ENCODE measurements at places on chromosomes 5 and 9.

- no peak for DNase-seq
Observed at GRCh38 chr5:891837-892393, 686 bp downstream of the BRD9 start.

- no peak for DNase-seq
Observed at GRCh38 chr9:77853716-77854115, 177.9 kb downstream of the GNAQ start.

- peak; percentile 41 for DNase-seq
Observed at GRCh38 chr5:170225326-170226128, 7.3 kb upstream of the C5orf58 start.

DNA sequence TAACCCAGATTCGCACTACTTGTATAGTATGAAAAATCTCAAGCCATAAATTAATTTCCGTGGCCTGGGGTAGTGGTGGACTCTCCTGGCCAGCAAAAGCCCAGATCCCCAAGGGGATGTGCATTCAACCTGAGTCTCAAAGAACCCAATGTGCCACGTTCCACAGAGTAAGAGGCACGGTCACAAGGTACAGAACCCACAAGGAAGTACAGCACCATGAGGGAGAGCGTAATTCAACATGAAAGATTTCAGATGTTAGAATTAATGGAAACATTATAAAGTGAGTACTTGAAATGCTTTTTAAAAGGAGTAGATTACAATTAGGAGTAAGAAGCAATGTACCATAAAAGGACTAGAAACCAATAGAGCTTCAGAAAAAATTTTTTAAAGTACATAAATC lies 23.4 kb downstream of the SRD5A1 start:
- DNase-seq, result no peak

DNA sequence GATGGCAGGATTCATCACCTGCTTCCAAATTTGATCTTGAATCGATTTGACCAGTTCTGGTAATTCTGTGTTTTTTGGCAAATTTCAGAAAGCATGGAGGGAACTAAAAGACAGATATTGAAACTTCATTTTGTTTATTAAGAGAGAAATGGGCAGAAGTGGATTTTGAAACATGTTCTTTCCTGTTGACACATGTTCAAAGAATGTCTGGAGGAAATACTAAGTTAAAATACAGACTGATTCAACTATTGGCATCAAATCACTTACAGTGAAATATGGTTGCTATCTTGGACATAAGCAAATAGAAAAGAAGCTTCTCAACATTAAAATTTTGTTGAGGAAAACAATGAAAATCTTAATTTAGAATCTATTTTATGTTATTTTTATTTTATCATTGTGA lies 19.3 kb upstream of the GZMK start:
- DNase-seq, result no peak

DNA sequence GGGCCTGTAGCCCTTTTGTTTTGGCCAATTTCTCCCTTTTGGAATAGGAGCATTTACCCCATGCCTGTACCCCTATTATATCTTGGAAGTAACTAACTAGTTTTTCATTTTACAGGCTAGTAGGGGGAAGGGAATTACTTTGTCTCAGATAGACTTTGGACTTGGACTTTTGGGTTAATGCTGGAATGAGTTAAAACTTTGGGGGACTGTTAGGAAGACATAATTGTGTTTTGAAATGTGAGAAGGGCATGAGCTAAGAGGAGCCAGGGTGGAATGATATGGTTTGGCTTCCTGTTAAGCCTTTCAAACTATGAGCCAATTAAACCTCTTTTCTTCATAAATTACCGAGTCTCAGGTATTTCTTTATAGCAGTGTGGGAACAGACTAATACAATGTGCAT lies 168.1 kb downstream of the FGF1 start:
- no peak for DNase-seq

- no peak for DNase-seq
Observed at GRCh38 chr9:134441227-134442084, 115.2 kb downstream of the RXRA start.

DNA sequence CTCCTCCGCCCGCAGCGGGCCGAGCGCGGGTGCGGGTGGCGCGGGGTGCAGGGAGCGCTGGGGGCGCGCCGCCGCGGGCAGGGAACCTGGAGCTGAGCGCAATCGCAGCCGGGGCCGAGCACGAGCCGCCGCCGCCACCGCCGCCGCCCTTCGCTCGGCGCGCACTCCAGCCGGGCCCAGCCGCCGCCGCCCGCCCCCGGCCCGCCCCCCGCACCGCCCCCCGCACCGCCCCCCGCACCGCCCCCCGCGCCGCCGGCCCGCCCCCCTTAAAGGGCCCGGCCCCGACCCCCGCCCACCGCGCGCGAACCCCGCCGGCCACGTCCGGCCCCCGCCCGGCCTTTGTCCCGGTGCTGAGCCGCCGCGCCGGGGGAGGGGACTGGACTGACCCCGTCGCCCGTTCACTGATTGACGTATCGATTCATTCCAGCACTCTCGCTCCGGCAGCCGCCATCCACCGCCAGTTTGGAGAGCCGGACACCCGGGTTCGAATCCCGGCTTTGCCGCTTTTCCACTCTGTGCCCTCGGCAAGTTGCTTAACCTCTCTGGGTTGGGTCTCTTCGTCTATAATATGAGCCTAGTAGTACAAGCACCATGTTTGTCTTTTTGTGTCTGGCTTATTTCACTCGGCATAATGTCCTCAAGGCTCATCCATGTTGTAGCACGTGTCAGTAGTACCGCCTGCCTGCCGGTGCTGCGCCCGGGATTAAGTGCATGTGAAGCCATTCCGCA lies at the start of gene SH3PXD2B:
TSS of gene SH3PXD2B (minus strand) at position 168 of the 729 bp plus-strand sequence. CDS start 173 bp downstream, outside the sequence.
- DNase-seq, result peak; percentile 15

DNA sequence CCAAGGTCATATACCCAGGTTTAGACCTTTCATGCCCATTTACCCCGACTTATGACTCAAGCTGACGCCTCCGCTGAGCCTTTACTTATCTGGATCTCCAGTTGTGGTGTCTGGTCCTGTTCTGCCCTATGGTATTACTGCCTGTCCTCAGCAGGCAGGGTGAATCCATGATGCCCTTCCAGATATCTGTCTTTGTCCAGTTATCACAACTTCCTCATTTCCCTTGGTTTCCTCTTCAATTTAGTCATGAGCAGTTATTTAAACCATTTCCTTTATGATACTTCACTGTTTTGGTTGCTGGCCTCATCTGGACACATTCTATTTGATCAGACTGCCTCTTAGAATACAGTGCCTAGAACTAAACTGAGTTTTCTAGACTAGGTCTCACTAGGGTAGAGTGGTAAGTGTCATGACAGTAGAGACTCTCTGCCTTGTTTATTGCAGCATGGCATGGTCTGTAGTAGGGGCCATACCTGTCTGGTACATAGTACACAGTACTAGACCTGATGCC lies 93.3 kb downstream of the MELK start:
- DNase-seq, result no peak

DNA sequence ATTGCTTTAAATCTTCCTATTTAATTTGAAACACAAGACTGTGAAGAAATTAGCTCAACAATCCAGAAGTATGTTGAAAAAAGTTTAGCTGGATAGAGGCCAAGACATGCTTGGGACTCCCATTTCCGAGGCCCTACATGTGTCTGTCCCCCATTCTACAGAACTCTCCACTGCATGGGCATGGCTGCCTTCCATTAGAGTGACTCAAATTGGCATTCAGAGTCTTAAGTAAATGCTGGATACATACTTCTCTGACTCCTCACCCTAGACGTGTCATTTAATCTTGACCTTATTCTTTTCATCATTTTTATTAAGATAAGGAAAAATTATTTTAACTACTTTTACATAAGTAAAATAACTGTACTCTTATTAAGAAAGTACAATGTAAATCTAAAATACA lies 530.4 kb upstream of the CDH9 start:
- DNase-seq, result no peak

DNA sequence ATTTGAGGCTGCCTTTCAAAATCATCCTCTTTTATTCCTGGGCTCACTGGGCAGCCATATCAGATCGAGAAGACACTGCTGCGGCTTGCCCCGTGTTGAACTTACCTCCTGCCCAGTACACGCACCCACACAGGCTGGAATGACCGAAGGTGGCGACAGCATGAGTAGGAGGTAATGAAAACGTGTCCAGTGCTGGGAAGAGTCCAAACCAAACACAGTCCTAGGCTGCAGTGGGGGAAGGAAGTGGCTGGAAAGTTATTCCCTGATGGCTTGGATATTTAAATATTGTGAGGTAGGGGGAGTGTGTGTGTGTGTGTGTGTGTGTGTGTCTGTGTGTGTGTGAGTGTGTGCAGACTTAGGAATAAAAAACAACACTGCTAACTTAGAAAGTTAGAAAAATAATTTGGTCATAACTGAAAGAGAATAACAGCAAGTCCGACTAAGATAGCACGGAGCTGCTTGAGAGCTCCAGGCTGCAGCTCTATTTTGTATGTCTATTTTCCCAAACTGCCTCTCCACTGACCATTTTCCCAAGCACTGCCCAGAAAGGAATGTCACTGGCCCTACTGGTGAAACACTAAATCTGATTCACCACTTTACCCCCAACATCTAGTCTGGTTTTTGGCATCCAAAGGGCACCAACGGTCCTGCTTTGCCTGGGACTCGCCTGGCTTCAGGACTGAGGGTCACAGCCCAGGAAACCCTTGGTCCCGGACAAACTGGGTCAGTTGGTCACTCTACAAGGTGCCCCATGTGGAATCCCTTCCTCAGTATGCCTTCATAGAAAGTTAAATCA lies 41.2 kb downstream of the ANKH start:
- no peak for DNase-seq

DNA sequence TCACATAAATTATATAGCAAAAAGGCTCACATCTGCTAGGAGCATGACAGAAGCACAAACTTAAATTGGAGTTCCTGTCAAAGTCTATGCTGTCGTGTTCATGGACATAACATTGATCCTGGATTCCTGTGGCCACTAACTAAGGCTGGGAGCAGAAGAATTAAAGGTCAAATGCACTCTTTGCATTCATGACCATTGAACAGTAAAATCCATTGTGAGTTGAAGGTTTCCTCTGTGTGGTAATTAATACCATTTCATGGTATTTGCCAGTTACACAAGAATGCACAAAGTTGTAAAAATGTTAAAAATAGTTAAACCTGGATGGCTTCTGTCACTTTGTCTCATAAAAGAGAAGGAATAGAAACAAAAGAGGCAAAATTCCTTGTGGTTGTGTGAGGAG lies 242.6 kb downstream of the NPR3 start:
- DNase-seq, result no peak

- DNase-seq, result no peak
Observed at GRCh38 chr9:69308206-69308931, 16.6 kb upstream of the ENTREP1 start.

DNA sequence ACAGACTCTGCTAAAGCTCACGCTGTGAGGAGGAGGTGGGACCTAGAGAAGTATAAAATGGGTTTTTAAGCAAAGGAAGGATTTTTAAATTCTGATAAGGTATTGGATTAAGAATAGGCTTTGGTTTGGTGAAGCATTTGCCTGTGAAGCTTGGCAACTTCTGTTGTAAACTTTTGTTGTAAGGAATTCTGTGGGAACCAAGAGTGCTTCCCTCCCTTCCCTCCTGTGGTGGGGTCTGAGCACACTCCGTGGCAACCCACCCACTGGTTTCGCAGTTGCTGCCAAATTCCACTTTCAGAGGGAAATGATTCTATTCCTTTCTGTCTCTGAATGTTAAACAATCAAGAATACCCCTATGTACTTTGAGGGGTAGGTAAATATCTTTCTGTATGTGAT lies 28.6 kb upstream of the GTF2H2C start:
- DNase-seq, result no peak

DNA sequence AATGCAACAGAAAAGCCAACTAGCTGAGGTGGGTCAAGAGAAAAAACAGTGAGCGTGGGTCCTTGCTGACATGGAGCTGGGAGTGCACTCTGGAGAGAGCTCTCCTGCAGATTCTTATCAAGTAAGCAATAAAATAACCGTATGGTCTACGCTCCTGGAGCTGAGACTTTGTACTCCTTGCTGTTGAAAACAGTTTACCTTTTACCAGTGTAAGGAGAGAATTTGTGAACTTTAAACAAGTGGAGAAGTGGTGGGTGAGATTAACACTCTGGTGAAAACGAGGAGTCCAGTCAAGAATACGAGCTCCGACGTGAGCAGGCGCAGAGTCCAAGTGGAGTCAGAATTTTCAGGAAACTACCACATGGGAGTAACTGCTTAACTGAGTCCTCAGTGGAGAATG lies 156.1 kb upstream of the ERCC6L2 start:
- DNase-seq, result no peak

- no peak for DNase-seq
Observed at GRCh38 chr9:124694414-124695279, 76.5 kb downstream of the NR6A1 start.

- DNase-seq, result no peak
Observed at GRCh38 chr5:133974142-133974541, 5.7 kb upstream of the C5orf15 start.

DNA sequence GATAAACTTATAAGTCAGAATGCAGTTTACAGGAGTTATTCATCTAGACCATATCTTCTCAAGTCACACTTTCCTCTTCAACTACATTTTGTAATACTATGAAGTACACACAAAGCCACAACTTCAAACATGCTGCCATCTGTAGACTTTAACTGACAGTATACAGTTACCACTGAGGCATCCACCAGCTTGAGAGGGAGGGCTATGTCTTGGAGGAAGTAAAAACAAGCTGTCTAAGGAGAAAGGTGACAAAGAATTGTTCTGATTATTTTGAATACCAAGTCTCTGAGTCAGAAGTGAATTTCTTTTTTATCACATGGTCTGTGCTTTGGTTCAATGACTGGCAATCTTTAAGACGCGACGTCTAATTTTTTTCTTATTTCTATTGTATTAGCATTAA lies 97.6 kb upstream of the CDH10 start:
- DNase-seq, result no peak

DNA sequence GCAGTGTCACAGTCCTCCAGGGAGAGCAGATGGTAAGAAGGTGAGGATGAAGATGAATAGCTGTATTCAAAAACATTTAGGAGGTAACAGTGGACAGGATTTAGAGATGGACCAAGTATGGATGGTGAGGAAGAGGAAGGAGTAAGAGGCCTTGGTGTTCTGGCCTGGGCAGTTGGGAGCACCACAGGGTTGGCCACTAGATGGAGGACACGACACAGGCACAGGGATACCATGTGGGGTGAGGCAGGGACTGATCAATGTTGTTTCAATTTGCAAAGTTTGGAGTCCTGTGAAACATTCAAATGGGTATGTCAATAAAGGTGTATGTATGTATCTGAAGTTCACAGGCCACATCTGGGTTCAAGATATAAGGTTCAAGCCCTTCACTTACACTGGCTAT lies 141.1 kb upstream of the RASEF start:
- no peak for DNase-seq

- DNase-seq, result no peak
Observed at GRCh38 chr9:95429096-95429495, 87.7 kb downstream of the PTCH1 start.

GRCh38 chr9:127977884-127978647 lies 2.7 kb downstream of the EEIG1 start:
- no peak for DNase-seq

DNA sequence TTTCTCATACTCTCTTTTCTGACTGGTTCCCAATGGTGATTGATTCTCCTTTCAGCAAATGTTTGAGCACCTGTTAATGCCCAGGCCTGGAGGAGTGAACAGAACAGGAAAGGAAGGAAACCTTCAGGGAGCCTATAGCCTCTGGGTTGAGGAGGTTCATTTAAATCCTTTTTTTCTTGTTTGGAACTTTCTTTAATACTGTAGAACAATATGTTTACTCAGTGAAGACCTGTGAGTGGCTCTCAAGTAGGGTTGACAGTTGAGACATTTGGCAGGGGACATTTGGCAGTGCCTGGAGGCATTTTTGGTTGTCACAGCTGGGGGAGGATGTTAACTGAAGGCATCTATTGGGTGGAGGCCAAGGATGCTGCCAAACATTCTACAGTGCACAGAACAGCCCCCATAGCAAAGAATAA lies 6.1 kb upstream of the FAM120AOS start:
- no peak for DNase-seq

Data from stimulated activated CD4-positive, alpha-beta T cell treated with anti-CD3 and anti-CD28 coated beads, TNF-alpha, amount 100 ng/mL, for 48 hours (primary cell).